Stimulated activated CD4-positive, alpha-beta T cell treated with anti-CD3 and anti-CD28 coated beads, Interleukin-1b, Interleukin-23, amount 100 ng/mL, for 24 hours (primary cell): ENCODE measurements at places on chromosomes 2 and 18.

DNA sequence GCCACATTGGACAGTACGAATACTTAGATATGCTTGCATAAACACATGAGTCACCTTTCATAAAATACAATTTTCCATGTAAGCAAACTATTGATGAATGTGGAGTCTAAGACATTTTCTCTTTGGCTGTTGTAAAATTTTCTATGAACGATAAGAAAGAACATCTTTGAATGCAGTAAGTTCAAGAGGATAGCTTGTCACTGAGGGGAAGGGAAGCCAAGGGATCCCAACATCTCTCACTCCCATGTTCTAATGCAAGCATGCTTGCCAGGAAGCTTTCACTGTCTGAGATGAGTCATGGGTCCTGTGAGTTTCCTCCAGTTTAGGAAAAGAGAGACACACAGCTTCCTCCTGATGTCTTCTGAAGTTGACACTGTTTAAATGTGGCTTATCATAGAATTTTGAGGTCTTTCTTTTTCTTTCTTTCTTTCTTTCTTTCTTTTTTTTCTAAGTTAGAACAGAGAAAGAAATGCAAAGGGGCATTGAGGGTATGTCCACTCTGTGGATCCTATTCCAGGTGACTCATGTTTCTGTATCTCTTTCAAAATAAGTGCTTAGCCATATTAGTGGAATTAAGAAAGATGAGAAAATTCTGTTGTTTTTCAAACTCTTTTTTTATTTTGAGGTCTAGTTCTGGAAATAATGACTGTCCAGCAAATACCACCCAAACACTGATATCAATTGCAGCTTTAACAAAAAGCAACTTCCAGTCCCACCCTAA is 146.6 kb downstream of the RDH14 start:
- DNase-seq = no peak

GRCh38 chr2:46615555-46615954 is 136.2 kb downstream of the TMEM247 start:
- DNase-seq = no peak

DNA sequence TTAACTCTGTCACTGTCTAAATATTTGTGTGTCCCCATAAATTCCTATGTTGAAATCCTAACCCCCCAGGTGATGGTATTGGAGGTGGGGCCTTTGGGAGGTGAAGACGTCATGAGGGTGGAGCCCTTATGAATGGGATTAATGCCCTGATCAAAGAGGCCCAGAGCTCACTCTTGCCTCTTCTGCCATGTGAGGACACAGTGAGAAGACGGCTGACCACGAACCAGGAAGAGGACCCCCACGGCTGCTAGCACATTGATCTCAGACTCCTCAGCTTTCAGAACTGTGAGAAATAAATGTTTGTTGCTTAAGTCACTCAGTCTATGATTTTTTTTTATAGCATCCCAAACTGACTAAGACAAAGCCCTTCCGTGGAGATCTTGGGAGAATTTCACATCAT is 71.2 kb downstream of the BCL2L11 start:
- no peak for DNase-seq

- DNase-seq = no peak
Measured at GRCh38 chr18:21741312-21741561, 645 bp downstream of the MIB1 start.

DNA sequence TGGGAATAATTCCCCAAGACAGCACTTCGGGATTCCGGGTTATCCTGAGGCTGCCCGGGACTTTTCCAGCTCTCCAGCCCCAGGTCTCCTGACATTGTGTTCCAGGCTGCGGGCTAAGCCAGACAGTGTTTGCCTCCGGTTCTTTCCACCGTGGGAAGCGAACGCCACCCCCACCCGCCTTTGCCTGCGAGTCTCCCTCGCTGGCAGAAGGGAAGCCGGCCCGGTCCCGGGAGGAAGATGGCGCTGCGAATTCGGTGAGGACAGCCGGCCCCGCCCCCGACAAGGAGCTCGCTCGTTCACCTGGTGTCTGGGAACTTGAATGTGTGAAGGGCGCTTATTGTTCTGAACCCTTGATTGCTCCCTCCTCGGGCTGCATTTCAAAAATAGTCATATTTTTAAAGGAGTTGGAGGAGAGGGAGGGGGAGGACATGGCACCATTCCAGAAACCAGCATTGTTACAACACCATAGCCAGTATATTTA is 2.9 kb downstream of the LRATD1 start:
- DNase-seq = no peak

DNA sequence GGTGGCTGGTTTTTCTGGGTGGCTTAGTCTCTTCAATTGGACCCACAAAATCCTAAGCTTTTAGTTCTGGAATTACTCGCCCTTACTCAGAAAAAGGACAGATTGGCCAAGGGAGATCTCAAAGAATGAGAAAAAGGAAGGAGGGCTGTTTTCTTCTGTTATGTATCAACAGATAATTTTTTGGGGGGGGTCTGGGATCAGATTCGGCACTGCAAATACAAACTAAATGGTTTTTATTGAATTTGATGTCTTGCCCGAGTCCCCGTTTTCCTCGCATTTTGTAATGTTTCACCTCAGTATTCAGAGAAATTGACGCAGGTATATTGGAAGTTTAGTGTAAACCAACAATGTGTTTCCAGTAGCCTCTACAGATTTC is 762 bp downstream of the YIPF4 start:
- DNase-seq = no peak

GRCh38 chr2:180443888-180444287 is 436.8 kb upstream of the CWC22 start:
- DNase-seq = no peak

DNA sequence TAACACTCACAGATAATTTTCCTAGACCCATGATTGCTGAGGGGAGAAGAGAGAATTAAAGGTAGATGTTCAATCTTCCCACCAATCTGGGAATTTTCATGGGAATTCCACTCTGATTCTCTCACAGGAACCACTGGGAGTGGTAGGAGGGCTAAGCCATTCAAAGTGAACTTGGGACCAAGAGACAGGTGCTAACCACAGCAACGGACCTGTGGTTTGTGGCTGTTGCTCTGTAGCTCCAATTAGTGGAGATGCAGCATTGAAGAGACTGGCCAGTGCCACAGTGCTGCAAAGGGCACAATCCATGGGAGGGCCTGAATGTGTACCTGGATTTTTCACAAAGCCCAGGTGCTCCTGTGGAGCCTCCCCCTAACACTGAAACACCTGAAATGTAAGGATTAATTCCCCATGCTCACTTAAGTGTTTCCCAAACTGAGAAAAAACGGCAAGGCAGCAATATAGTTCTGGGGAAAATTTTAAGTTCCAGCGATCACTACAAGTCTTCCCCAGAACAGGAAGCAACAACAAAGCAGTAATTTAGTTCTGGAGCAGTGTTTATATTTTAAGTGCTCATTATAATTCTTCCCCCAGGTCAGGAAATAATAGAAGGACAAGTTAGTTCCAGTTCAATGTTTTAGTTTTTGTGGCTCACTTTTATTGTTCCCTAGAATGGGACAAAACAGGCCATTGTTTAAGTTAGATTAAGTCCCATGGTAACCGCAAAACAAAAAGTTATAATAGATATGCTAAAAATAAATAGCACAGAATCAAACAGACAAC is 1045.8 kb downstream of the CNTNAP5 start:
- no peak for DNase-seq

- DNase-seq = no peak
Measured at GRCh38 chr2:97761192-97761591, 47.8 kb downstream of the ZAP70 start.

GRCh38 chr2:147442816-147443215 is 402.0 kb upstream of the ACVR2A start:
- no peak for DNase-seq

DNA sequence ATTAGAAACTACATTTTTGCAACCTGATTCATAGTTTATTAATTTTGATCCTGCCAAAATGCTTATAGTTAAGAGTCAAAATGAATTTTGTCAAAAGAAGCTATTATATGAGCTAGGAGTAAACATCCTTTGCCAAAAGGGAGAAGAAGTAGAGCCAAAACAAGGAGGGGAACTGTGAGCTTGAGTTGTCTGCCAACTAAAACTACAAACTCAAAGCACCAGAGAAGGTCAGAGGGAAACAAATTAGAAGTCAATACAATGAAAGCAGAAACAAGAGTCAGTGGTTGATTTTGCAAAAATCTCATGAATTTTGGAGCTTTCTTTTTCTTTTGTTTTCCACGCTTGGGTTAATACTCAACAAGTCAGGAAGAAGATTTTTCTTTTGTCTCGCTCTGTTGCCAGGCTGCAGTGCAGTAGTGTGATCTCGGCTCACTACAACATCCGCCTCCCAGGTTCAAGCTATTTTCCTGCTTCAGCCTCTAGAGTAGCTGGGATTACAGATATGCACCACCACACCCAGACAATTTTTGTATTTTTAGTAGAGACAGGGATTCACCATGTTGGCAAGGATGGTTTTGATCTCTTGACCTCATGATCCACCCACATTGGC is 508.5 kb downstream of the RIT2 start:
- no peak for DNase-seq

DNA sequence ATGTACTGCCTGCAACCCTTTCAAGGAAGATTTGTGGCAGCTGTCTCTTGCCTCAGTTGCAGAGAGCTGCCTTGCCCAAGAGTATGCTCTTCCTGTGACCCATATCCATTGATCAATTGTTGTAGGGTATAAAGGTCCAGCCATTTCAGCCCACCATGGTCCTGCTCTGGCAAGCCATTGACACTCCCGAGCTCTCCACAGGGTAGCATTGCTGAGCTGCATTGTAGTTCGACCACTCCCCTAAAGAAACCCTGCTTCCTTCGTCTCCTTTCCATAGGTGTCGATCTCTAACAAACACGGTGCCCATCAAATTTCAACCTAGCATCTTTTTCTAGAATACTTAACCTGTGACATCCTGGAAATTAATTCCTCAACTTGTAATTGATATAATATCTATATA is 104.9 kb upstream of the NDUFV2 start:
- DNase-seq = no peak

- DNase-seq = no peak
Measured at GRCh38 chr18:10524507-10525370, 1.1 kb upstream of the NAPG start.

DNA sequence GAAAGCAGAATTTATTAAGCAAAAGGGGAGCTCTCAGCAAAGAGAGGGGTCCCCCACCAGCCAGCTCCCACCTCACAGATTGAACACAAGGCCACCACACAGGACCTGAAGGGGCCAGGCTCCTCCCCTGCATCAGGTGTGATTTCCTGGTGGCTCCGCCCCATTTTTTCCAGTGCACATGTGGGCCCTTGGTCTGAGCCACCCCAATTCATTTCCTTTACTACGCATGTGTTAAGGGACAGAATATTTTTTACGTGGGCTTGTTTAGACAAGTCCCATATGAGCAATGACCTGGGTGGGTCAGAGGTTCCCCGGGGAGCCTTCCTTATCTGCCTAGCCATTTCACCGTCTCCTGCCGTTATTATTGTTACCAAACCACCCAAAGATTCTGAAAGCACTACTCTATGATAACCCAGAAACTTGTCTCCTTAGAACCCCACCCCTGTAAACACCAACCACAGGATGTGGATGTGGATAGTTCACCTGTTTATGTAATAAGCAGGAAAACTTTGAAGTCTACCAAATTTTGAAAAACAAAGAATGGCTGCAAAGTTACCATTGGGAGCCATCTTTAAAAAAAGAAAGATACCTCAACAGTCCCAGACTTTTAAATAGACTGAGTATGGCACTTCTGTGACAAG is 191.7 kb downstream of the CD226 start:
- no peak for DNase-seq

DNA sequence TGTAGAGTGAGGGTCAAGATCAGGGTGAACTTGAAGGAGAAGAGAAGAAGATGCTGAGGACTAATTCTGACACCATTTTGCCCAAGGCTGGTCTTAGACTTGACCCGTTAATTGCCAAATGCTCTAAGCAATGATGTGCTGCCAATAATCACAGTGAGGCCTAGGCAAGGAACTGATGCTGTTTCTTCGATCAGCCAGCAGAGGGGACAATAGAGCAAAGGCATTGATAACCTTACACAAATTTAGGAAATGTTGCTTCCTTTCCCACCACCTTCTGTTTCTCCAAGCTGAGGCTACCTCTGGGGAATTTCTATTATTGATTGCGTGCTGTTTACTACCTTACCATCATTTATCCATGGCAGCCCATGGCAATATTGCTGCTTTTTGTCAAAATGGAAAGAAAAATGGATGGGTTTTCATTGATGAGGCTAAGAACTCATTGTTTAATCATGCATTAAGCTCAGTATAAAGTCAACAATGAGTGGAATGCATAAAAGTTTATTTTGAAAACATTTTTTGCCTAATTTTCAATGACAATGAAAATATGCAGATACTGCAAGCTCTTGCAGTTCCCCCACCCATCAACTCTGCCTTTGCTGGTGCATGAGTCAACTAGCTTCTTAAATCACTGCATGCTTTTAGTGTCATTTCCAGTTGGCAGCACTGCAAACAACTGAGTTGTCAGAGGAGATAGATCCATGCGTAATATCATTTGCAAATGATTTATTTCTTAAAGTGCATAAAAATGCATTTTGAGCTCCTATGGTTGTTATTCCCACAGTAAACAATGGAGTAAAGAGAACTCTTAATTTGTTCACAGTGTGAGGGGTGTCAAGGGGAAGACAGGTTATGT is 116.4 kb upstream of the NYAP2 start:
- DNase-seq = no peak

GRCh38 chr2:61327173-61327572 is 143.7 kb downstream of the USP34 start:
- DNase-seq = no peak

DNA sequence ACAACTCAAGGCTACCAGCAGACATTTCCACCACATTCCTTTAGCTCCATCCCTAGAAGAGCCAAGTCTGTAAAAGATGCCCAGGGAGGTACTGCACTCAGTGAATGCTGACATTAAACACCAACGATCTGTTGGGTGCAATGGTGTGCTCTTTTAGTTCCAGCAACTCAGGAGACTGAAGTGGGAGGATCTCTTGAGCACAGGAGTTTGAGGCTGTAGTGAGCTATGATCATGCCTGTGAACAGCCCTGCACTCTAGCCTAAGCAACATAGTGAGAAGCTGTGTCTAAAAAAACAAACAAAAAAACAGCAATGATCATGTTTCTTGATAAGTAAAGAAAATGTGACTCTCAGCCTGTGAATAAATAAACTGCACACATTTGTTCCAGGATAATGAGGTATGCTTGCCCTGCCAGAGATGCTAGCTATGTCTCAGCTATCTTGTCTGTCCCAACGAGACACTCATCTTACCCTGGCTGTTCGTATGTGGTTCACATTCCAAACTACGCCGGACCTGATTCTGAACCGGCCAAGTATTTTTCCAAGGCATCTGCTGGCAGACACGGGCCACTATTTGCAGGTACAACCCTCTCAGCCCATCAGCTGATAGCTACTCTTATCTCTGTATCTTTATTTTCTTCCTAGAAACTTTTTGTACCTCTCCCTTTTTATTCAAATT is 21.8 kb downstream of the TMEM182 start:
- no peak for DNase-seq

DNA sequence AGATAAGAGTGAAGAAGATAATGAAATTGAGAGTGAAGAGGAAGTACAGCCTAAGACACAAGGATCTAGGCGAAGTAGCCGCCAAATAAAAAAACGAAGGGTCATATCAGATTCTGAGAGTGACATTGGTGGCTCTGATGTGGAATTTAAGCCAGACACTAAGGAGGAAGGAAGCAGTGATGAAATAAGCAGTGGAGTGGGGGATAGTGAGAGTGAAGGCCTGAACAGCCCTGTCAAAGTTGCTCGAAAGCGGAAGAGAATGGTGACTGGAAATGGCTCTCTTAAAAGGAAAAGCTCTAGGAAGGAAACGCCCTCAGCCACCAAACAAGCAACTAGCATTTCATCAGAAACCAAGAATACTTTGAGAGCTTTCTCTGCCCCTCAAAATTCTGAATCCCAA is 15.7 kb downstream of the MSH6 start:
- no peak for DNase-seq

GRCh38 chr18:32450874-32451273 is 19.8 kb downstream of the GAREM1 start:
- DNase-seq = no peak

GRCh38 chr2:29347774-29348461 is 232.7 kb downstream of the CLIP4 start:
- no peak for DNase-seq
